ENCODE measurements at places on chromosomes 5 and 9. TPM values are rescaled to one million over a fixed set of nuclear protein-coding genes. Genes with fewer than 3 reads are reported as not detected.

DNA sequence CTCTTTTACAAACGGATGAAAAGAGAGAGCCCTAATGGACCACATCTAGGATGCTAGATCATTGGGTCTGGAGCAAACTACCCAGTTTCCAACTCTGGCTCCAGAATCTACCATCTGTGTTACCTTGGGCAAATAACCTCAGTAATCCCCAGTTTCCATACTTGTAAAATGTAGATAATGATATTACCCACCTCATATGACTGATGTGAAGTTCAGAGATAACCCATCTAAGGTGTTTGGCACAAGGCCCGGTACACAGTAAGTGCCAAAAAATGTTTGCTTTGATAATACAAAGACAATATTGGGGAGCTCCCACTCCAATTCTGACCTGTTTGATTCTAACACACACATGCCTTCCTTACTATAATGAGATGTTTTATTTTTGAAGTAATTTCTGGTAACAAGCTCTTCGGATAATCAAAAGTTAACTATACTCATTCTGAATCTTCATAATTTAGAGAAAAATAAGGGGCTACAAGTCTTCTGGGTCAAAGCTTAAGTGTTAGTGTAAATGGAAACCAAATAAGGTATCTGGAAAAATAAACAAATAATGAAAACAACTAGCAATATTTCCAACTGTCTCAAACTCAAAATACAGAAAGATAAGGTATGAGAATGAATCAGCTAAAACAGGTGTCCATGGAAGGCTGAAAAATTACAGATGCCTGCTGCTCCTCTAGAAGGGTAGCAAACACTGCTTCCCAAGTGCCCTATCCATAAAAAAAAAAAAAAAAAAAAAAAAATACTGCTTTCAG, 30.4 kb downstream of the ELL2 start:
- no peak for ATAC-seq

- ATAC-seq = no peak
Measured at GRCh38 chr5:43036409-43036808, 3.7 kb downstream of the ANXA2R start.

GRCh38 chr5:134463176-134463720, 51.6 kb upstream of the CDKN2AIPNL start:
- ATAC-seq = no peak

GRCh38 chr5:144048259-144048856, 122.1 kb downstream of the YIPF5 start:
- no peak for ATAC-seq

DNA sequence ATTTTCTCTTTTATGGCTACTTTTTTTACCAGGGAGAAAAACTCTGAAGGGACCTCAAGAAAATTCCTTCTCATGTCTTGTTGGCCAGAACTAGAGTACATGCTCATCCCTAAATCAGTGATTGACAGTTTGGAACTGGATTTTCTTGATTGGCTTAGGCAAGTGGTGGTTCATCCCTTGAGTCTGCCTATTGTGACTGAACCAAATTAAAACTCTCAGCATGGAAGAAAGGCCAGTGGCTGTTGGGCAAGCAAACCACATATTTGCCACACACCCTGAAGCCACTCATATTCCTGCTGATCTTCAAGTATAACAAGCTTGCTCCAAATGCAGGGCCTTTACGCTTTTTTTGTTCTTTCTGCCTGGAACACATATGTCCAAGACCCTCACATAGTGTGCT, 7.2 kb upstream of the HOMER1 start:
- ATAC-seq = no peak

DNA sequence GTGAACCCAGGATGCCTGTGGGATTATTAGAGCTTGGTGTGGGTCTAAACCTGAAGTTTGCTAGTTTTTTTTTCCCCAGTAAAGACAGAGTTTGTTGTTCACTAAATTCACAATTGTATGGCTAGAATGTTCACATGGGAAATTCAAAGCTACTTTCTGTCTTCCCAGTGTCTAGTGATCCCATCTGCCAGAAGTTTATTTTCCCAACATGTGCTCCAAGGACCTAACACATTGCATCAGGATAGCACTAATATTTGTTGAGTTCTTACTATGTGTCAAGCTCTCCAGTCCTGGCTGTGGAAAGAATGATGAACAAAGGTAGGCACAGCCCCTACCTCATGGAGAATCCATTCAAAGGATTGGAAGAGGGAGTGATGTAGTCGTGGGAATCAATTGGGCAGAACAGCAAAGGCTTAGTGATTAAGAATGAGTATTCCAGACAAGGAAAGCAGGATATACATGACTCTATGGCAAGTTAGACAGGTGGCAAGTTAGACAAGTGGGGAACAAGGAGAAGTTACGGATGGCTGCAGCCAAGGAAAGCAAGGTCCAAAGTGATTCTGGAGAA, 521.5 kb upstream of the WWC1 start:
- ATAC-seq = no peak

DNA sequence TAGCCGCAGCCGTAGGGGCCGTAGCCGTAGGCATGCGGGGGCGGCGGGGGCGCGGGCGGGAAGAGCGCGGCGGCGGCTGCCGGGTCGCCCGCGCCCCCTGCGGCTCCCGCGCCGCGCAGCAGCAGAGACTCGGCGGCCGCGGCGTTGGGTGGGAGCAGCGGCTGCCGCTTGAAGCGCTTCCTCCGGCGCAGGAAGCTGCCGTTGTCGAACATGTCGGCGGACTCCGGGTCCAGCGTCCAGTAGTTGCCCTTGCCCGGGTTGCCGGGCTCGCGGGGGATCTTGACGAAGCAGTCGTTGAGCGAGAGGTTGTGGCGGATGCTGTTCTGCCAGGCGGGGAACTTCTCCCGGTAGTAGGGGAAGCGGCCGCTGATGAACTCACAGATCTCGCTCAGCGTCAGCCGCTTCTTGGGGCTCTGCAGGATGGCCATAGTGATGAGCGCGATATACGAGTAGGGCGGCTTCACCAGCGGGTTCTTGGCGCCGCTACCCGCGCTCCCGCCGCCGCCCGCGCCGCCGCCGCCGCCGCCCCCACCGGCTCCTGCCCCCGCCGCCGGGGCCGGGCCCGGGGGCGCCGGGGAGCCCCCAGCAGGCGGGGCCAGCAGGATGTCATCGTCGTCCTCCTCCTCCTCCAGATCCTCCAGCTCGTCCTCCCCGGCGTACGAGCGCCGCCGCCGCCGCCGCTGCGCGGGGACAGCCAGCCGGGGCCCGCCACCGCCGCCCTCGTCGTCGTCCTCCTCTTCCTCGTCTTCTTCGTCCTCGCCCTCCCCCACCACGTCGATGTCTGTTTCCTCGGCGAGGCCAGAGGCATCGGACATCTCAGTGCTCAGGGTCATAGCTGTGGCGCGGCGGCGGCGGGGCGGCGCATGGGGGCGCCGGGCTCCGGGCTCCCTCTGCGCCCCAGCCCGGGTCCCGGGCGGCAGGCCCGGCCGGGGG, 781 bp downstream of the FOXD1 start:
- ATAC-seq = peak; percentile 67

Gene FOXD4L6
- not detected for total RNA-seq

Gene PCDHGA4
- total RNA-seq = not detected

DNA sequence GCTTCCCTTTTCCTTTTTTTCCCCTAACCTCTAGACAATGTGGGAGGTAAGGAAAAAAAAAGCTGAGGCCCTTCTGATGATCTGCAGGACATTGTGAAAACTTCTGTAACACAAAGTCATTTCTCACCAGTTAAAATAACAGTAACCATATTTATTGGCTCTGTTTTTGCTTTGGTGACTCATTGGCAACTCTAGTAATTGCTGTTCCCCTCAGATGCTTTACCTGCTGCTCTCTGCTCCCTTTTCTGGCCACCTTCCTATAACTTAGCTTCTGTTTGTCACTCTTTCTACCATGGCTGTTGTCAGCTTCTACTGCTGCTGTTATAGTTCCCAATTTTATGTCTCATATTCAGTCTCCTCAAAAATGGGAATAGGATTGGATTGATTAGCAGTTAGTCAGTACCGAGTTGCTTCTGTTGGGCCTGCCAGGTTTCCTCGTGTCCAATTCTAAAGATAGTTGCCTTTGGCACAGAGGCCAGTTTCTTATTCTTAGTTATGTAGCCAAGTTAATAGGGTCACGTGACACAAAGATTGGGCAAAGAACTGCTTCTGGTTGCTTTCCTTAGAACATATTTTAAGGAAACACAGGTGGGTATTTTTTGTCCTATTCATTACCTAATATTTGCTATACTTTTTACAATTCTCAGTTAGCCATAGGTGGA, 16.8 kb downstream of the SCAMP1 start:
- ATAC-seq = peak; percentile 87

GRCh38 chr5:14175381-14175780, 32.2 kb downstream of the TRIO start:
- no peak for ATAC-seq

- ATAC-seq = no peak
Measured at GRCh38 chr9:21383627-21384026, 1.6 kb downstream of the IFNA2 start.

DNA sequence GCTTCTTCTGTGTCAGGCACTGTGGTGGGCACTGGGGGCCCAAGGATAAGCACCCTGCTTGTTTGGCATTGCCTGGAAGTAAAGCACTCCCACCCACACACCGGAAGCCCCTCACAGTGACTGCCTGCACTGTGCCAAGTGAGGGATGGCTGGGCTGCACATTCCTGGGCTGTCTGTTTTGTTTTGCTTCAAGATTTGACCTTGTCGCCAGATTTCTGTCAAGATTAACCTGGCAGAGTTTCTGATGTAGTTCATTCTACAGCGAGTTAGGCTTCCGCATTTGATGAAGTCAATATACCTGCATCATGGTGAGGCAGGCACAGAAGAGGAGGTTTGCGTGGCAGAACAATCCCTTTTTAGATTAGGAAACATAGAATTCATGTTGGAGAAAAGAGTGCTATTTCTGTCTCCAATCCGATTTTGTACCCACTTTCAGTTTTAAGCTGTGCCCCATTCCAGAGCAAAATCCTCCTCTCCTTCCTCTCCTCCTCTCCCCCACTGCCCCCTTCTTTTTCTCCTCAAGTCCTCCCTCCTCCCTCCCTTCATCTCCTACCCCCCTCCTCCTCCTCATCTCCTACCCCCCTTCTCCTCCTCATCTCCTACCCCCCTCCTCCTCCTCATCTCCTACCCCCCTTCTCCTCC, 14.4 kb upstream of the BOD1 start:
- no peak for ATAC-seq

Gene NDUFAF2
- 30.4 TPM for total RNA-seq

Gene C5orf52
- not detected for total RNA-seq

Gene DDX46
- total RNA-seq = 99.2 TPM

- no peak for ATAC-seq
Measured at GRCh38 chr9:78848061-78848460, 551.1 kb downstream of the PSAT1 start.

Gene SRA1
- 39.1 TPM for total RNA-seq

GRCh38 chr5:63233361-63233760, 654.7 kb downstream of the LRRC70 start:
- ATAC-seq = no peak

DNA sequence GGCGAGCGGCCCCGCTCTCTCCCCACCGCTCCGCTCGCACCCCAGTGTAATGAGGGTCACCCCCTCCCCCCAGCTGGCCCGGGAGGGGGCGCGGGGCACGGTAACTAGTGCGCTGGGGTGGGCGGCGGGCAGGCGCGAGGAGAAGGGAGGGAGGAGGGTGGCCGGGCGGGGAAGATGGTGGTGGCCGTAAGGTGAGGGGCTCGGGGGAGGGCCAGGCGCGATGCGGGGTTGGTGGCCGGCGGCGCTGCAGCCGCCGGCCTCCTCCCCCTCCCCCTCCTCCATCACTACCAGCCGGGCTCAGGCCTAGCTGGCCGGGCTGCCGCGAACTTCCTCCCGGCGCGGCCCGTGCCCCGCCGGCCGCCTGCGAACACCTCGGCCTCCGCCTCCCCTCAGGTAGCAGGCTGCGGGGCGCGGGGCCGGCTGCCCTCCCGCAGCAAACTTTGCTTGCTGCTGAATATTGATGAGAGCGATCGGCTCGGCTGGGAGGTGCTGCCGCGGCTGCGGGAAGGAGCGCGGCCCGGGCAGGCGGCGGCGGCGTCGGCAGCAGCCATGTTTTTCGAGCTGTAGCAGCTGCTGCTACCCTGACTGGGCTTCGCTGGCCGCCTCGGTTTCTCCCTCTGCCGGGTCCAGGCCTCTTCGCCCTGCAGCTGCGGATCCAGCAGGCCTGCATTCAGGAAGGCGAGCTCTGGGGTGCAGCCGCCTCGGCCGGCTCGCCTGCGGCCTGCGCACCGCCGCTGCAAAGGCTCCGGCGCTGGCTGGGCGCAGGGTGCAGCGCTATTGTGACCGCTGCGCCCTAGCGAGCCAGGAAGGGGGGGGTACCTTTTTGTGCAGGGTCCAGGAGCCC, 502 bp downstream of the NSD1 start:
- ATAC-seq = peak; percentile 41

Gene CYSRT1
- 0.40 TPM for total RNA-seq

Gene FLT4
- total RNA-seq = 0.34 TPM

- no peak for ATAC-seq
Measured at GRCh38 chr5:92890841-92891244, 690.2 kb downstream of the NR2F1-AS1 start.

- ATAC-seq = no peak
Measured at GRCh38 chr9:113476511-113476916, 13.0 kb downstream of the RGS3 start.

DNA sequence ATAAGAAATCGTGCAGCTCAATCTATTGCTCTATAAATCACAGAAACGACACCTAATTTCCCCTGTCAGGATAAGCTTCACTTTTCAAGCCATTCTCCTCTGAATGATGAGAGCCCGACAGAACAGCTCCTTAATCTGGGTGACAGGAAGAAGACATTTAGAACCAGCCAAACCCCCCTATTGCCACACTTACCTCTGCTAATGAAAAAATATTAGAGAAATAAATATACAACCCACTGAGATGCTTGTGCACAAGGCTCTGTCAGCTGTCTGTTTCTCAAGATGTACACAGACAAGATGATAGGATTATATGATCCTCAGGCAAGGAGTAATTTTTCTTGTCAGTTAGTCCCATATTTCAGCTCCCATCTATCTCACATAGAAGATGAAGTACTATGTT, 57.5 kb upstream of the TRIM32 start:
- no peak for ATAC-seq

- ATAC-seq = no peak
Measured at GRCh38 chr5:98954392-98955028, 25.7 kb upstream of the CHD1 start.

GRCh38 chr5:147483961-147484707, 25.7 kb downstream of the DPYSL3 start:
- no peak for ATAC-seq

GRCh38 chr9:82124090-82124489, 135.5 kb downstream of the SPATA31D1 start:
- ATAC-seq = no peak

GRCh38 chr5:151592855-151593408, 1.8 kb upstream of the FAT2 start:
- ATAC-seq = no peak

DNA sequence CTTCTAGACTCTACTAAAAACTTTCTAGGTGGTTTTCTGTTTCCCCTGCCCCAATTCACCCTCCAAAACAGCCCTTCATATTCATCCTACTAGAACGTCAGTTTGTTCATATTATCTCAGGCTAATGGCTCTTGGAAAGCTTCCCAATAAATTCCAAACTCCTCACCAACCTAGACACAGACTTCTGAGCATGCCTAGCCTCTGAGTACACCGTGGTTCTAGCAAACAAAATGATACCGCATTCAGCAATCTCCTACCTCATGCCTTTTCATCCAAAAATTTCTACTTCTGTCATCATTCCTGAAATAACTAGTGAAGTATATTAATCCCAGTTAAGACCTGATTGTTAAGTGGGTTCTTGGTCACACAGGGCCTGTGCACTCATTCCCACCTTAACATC, 46.5 kb upstream of the NR5A1 start:
- ATAC-seq = no peak
